Occipital lobe (tissue), 3 donors: ENCODE measurements at places on chromosomes 12 and 14.

DNA sequence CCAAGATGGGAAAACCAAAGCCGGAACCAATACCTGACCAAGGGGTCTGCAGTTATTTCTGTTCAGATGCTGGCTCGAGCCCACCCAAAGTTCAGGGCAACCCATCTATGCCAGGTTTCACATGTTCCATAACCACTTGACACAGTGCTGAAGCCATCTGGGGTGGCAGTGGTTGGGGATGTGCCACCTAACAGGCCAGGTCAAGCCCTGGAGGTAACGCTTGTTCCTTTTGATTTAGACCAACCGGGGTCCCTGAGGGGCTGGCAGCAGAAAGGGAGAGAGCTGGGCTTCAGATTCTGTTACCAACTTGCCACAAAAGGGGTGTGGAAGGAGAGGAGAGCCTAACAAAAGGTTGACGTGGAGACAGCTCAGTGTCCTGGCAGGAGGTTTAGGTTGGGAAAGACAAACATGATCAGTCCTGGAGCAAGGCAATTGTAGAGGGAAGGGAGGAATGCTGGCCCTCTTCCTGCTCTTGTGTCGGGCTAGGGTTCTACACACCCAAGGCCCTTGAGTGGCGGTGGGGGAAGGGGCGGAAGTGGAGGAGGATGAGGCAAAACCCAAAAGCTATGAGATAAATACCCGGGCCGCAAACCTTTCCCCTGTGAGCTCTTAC lies 31.9 kb downstream of the CACNA2D4 start:
- no peak for DNase-seq

DNA sequence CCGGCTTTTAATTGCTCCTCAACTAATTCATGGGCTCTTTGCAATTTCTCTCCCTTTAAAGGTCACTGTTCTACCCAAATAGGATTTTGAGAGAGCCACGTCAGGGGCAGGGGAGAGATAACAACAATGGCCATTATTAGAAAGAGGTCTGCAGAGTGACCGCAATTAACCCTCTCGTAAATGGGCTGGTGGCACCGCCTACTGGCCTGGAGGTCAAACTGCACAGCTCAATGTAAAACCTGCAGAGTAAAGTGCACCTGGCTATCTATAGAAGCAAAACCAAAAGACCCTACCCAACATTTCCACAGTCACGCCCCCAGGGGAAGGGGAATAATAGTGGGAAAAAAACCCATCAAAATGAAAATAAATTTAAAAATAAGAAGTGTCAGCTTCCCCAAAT lies 21.6 kb upstream of the CLEC4E start:
- DNase-seq: no peak

- DNase-seq: no peak
Measured at GRCh38 chr12:62032870-62033269, 227.3 kb upstream of the USP15 start.

DNA sequence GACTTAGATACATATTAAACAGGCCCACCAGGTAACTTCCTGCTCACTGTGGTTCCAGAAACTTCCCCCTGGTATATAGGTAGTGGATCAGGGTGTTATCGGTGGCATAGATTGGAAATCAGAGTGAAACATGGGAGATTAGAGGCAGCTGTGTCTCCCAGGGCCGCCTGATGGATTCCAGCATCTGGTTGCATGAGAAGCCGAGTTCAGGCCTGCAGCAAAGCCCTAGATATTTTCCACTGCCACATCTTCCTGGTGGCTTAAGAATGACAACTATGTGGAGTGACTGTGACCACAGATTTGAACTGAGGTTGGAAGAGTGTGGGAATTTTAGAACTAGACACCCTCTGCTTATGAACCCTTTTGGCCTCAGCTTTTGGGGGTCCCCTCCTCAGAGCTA lies 184.8 kb upstream of the NTF3 start:
- DNase-seq: no peak

GRCh38 chr14:85402569-85403162 lies 127.3 kb upstream of the FLRT2 start:
- DNase-seq: no peak

GRCh38 chr14:74077401-74077800 lies 6.9 kb downstream of the ALDH6A1 start:
- DNase-seq: no peak
